ENCODE measurements at places on chromosomes 3 and 15.

GRCh38 chr15:63072809-63073277 lies 30.3 kb downstream of the TPM1 start:
- no peak for DNase-seq

- DNase-seq = no peak
Measured at GRCh38 chr15:89628806-89629715, 26.2 kb downstream of the KIF7 start.

DNA sequence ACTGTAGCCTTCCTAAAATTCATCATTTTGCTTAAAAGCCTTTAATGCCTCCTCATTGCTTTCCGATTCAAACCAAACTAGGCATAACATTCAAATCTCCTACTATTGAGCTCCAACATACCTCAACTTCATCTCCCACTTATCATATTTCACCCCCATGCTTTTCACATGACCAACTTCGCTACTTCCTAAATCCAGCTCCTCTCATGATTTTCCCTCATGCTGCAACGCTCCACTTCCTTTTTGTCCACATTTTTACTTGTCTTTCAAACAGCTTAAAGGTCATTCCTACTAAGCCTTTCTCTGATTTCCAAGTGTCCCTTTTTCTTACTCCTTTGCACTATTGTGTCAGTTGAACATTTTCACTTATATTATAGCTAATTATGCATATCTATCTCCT lies 20.3 kb upstream of the ANXA2 start:
- DNase-seq = peak; percentile 27

DNA sequence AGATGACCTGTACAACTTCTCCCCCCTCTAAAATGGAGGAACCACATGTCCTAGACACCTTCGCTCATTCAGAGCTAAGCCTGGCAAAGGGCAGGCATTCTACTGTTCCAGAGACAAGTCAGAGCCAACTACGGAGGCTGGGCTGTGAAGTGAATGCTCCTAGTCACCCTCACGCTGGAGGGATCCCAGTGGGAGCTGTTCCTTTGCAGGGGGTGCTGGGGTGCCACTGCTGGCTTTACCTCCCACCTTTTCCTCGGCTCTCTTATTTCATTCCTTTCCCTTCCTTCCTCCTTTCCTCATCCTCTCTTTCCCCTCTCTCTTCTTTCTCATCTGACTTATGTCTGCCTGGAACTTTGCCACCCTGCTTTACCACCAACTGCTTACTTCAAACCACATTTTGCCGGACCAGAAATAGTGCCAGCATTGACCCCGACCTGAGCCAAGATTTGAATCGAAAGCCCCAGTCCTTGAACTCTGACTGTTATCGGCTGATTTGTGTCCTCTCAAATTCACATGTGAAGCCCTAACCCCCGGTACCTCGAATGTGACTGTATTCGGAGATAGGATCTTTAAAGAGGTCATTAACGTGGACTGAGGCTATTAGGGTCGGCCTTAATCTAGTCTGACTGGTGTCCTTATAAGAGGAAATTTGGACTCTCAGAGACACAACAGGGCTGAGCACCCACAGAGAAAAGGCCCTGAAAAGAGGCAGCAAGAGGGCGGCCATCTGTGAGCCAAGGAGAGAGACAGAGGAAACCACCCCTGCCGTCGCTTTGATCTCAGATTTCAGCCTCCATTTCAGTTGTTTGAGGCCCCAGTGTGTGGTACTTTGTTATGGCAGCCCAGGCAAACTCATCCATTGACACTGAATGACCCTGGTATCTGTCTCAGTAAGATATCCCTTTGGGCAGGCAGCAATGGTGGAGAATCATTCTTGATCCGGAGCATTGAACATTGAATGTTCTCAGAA lies 31.3 kb upstream of the TBC1D21 start:
- no peak for DNase-seq

DNA sequence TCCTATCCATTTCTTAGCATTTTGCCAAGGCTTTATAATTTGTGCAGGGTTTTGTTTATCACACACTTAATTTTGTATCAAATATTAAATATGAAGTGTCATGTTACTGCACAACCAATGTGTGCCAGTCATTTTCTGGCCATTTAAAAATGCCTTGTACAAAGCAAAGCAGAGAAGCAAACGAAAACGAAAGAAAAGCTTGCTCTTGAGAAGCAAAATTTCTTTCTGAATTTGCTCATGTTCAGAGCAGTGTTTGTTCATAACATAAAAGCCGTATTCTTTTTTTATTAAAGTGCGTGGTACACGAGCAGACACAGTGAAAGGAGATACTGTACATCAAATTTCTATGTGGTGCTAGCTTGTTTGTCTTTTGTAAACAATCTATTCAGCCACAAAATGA lies 792.6 kb downstream of the NAALADL2 start:
- DNase-seq = no peak

DNA sequence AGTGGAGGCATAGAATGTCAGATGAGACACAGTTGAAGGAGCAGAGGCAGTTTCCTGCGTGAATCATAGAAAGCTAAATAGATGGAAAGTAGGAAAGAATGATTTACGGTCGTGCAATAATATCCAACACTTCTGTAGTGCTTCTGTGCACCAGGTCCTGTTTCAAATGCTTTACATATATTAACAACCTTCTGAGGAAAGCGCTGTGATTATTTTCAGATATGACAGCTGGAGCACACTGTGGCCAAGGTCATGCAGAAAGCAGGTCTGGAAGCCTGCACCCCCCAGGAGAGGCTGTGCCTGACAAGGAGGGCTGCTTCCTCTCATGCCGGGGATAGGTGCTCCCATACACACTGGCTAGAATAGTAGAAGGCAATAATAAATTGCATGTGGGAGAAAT lies 104.5 kb downstream of the CHRNA7 start:
- DNase-seq = no peak

GRCh38 chr3:45640724-45641361 lies 46.3 kb downstream of the LIMD1 start:
- DNase-seq = no peak

DNA sequence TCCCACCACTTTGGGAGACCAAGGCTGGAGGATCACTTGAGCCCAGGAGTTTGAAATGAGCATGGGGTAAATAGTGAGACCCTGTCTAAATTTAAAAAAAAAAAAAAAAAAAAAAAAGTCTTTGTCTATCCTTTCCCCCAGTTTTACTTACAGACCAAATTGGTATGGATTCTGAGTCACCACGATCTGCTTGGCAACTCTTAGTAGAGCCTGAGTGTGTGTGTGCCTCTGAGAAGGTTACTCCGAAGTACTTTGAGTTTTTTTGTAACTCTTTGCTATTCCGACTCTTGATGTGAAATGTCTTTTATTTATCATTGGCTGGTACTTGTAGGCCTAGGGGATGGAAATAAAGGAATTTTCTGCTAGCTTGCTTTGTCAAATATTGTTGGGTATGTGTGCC lies 63.3 kb downstream of the RBM6 start:
- DNase-seq = no peak

GRCh38 chr15:65913631-65914199 lies 44.4 kb downstream of the RAB11A start:
- no peak for DNase-seq

DNA sequence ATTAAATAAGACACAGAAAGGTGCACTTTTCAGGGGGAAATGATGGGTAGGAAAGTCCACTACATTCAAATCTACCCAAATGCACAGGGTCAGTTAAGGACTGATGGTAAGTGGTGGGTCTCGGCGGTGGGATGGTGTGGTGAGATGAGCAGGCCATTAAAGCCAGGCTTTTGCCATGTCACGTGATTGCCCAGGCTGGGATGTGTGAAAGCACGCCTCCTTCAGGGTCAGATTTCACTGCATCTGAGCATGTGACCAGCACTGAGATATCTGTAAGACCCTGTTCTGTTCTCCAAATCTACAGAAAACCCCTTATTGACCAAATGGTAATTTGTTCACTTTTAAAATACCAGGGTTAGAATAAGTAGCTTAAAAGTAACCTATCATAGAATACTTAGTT lies 301.5 kb downstream of the MEX3B start:
- DNase-seq = no peak

- no peak for DNase-seq
Measured at GRCh38 chr3:96070678-96071077, 743.7 kb upstream of the EPHA6 start.

GRCh38 chr3:186946756-186947375 lies 16.5 kb downstream of the ST6GAL1 start:
- DNase-seq = no peak

DNA sequence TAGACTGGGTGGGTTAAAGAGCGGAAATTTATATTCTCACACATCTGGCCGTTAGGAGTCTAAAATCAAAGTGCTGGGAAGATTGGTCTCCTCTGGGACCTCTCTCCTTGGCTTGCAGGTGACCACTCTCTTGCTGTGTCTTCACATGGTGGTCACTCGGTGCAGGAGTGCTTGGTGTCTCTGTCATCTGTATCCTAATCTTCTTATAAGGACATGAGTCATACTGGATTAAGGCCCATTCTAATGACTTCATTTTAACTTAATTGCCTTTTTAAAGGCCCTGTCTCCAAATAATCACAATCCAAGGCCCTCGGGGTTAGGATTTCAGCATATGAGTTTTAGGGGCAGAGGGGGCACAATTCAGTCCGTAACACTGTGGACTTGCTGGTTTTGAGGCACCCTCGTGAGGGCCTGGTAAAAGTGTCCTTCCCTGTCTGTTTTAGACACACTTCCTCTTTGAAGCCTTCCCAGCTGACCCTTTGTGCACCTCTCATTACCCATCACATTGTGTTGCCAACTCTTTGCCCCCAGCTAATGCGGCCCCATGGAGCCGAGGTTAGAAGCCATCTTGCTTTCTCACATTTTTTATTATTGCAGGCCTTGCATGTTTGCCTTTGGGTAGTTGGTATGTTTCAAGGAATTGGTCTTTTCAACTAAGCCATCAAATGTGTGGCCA lies 3.2 kb downstream of the XYLB start:
- DNase-seq = no peak

GRCh38 chr3:186184021-186184420 lies 75.1 kb upstream of the ETV5 start:
- no peak for DNase-seq

GRCh38 chr3:145457825-145458552 lies 703.0 kb downstream of the PLOD2 start:
- no peak for DNase-seq

DNA sequence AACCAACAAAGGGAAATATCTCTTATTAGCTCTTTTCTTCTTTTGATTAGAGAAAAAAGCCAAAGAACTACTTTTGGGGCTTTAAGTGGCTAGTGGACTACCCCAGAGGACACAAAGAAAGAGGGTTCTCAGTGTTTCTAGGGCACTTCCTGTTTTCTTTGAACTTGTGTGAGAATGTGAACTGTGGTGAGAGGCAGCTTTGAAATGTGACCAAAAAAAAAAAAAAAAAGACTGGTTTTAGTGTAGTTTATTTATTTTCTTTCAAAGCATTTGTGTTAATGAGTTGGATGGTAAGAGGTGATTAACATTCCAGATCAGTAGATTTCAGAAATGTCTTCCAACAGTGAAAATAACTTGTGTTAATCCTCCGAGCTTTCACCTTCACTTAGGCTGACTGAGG lies 32.4 kb downstream of the SELENOT start:
- no peak for DNase-seq

- no peak for DNase-seq
Measured at GRCh38 chr3:164640591-164640990, 437.7 kb downstream of the SI start.

GRCh38 chr3:119349354-119350041 lies 55.3 kb downstream of the ARHGAP31 start:
- no peak for DNase-seq

- DNase-seq = peak; percentile 23
Measured at GRCh38 chr3:193744048-193744821, 151.2 kb downstream of the OPA1 start.

DNA sequence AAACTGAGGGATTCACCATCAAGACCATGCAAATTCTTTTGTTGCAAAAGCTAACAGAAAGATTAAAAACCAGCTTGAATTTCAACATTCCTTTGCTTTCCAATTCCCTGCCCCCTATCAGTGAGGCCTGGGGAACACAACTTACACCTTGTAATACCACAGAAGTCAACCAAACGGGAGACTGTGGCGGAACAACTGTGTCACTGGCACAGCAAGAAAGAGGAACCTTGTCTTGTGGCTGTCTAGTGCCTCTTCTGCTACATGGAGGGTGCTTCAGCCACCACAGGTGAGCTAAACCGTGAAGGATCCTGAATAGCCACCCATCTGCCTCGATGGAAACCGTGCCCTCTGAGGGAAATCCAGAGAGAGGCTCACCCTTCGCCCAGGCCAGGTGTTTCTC lies 11.4 kb downstream of the CCDC12 start:
- DNase-seq = no peak

GRCh38 chr15:67024314-67024997 lies 40.9 kb upstream of the SMAD3 start:
- peak; percentile 13 for DNase-seq

GRCh38 chr3:192915722-192916121 lies 1.9 kb downstream of the MB21D2 start:
- peak; percentile 14 for DNase-seq

DNA sequence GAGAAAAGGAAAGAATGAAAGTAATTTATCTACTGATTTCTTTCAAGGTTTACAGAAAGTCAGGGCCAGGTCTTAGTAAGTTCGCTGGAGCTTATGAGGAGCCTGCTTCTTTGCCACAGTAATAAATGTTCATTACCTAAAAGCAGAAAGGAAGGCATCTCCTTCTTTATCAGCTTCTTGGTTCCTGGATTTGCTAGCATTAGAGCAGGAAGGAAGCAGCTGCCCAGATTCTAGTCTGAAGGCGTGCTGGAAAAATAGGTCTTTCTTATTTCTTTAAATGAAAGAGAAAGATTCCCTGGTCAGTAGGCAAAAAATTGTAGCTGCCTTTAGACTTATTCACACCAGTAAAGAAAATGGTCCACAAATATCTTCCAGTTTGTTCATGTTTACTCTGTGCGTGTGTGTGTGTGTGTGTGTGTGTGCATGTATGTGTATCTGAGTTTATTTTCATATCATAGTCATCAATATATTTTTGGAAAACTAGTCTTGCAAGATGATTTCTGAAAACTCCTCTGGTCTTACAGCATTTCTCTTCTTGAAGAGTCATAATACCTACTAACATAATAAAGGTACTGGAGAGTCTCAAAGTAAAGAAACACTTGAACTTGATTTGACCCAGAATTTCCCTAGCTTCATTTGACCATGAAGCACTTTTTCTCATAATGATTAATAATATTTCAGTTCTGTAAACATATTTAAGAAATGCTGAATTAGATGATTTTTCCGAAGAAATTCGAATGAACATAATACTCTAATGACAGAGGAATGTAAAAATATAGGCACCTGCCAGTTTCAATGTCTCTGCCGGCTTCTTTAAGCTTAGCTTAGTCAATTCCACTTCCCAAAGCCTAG lies 255.3 kb upstream of the ZPLD1 start:
- DNase-seq = no peak

DNA sequence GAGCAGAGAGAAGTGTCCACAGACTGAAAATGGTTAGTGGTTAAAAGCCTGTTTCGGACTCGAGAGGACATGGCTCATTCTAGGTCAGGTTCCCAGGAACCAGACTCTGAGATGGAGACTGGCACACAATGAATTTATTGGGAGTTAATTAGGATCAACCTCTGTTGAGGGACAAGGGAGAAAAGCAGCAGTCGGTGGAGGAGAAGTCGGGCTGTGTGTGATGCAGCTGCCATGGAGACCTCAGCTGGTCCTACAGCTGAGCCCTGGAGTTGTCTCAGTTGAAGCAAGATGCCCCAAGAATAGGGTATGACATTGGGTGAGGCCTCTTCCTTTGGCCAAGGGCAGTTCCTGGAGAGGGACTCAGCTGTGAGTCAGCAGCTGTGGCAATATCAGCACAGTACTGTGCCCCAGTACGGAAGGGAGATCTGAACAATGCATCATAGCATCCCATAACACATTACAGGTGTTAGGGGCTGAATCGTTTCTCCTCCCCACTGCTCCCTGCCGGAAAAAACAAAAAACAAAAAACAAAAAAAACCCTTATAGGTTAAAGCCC lies 105.4 kb downstream of the ABHD5 start:
- no peak for DNase-seq

All from NCI-H2171 treated with DMSO at 0.1 percent for 48 hours (cell line).